Stimulated activated CD8-positive, alpha-beta memory T cell treated with anti-CD3 and anti-CD28 coated beads, Interleukin-4, amount 100 ng/mL, for 4 hours (primary cell): ENCODE measurements at places on chromosomes 1 and 21.

GRCh38 chr1:175511496-175511895 lies 231.9 kb downstream of the TNR start:
- no peak for DNase-seq

DNA sequence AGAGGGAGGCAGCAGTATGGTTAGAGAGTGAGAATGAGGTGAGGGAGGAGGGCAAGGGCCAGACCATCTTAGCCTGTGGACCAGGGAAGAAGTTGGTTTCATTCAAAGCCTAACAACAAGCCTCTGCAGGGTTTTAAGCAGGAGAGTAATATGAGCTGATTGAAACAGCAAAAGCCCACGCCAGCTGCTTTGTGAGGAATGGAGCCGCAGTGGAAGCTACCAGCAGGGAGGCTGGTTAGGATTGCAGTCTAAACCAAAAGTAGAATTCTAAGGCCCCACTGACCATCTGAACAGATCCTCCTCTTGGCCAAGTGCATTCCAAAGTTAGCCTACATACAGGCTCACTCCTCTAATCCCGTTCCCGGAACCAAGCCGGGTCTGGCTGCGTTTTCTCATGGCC lies 44.8 kb downstream of the OLFML3 start:
- no peak for DNase-seq

DNA sequence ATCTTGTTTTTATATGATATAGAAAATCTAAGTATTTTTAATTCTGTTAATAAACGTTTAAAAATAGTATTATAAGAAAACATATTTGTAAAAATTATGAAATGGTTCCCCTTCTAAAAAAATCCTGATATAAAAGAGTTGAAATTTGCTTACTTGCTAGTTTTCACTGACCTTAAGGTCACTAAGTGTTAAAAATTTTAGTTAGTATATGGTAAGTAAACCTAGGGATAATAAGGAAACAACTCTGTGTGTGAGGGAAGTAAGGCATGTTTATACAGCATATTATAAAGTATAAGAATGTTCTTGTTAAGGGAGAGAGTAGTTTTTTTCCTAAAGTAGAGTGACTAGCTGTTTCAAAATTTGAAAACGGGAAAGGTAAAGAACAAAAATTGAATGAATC lies 130.9 kb upstream of the LYPLAL1 start:
- DNase-seq = no peak

DNA sequence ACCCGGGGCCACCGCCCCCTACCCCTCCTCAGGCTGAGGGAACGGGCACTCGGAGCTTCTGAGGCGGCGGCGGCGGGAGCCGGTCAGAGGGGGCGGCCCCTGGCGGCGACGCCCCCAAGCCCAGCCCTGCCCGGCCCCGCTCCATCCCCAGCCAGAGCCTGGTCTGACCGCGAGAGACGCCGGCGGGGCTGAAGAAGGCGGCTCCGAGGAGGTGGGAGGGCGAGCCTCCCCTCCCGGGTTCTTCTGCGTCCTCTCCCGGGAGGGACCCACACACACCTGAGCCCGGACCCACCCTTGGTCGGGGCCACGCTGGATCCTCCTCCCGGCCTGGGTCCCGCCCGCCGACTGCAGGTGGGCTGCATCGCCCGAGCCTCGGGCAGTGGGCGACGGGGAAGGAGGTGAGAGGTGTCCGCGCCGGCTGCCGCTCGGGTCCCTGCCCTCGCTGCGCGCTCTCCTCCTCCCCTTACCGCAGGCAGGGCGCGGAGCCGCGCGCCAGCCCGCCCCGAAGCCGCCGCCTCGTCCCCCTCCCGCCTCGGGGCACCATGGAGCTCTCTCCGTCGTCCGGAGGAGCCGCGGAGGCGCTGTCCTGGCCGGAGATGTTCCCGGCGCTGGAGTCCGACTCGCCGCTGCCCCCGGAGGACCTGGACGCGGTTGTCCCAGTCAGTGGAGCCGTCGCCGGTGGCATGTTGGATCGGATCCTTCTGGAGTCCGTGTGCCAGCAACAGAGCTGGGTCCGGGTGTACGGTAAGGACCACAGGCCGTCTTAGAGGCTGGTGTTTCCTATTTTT lies at the start of gene RASAL2:
TSS of gene RASAL2 (plus strand) at position 154 of the 788 bp plus-strand sequence. CDS start at position 543, 389 bp downstream.
- no peak for DNase-seq
